MG63 (cell line): ENCODE measurements at places on chromosomes 11 and 22. TPM values are rescaled to one million over a fixed set of nuclear protein-coding genes. Genes with fewer than 3 reads are reported as not detected.

GRCh38 chr22:24338726-24339451, 68.3 kb downstream of the SPECC1L start:
- no peak for DNase-seq

DNA sequence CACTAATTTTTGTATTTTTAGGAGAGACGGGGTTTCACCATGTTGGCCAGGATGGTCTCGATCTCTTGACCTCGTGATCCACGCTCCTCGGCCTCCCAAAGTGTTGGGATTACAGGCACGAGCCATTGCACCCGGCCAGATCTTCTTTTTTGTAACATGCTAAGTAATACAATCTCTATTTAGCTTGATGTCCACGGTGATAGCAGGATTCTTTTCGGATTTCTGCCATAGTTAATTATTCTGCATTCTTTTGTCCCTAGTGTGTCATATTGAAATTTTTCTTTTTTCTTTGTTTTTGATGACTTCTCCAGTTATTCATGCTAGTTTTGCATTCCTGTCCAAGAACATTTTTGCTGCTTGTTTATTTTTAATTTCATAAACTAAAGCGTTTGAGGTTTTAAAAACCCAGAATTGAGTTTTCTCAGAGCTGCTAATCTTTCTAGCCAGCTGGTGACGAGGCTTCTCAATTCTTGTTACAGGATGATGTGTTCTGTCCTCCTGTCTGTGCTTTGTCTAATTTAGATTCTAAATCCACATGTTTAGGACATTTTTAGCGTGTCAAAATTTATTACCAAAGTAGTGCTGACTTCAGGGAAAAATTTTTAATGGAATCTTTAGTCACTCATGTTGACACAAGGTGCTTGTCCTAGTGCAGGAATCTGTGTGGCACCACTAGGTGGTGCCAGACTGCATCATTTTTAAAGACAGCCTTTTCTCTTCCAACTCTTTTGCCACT, 21.8 kb downstream of the NF2 start:
- DNase-seq, result peak; percentile 60

OR52N4 gene
- total RNA-seq, result not detected in 2 replicates

- DNase-seq, result no peak
Observed at GRCh38 chr22:26822313-26822712, 164.9 kb downstream of the MIAT start.

DNA sequence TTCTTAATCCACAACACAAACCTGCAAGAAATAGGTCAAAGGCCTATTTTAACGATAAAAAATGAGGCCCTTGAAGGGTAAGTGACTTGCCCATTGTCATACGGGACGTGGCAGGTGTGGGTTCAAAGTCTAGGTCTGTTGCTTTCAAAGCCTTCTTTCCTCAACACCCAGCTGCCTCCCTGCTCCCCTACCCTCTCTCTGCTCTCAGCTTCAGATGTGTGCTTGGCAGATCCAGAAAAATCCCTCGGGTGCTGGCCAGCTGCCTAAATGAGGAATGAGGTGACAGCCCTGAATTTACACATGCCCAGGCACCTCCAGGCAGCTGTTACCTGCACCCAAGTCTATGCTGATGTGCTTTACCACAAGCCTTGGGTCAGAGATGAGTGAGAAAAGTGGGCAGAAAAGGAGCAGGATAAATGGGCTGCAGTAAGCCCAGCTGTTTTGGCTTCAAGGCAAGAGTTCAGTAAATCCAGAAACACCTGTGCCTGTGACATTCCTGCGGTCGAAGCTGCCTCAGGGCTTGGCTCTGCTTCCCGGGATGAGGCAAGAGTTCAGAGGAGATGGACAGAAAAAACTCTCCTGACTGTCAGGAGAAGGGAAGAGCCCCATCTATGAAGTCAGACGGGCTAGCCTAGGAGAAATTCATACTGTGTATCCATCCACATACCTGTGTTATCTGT, 49.9 kb upstream of the LDLRAD3 start:
- peak; percentile 8 for DNase-seq

GRCh38 chr11:17514476-17514875, 29.7 kb downstream of the USH1C start:
- no peak for DNase-seq

DNA sequence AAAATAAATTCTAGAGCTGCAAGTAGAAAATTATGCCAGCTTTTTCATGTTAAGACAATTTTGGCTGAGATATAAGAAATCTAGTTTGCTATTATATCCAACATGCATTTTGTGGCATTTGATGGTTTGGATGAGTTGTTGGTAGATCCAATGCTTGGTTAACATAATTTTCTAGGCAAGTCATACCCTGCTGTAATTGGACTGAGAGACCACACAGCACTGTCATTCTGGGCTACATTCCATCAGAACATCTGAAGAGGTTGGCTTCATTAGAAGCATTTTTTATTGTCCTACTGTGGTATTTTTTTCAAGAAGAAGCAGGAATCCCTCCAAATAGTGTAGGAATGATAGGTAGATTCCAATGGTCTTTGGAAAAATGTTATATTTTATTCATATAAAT, 561.0 kb downstream of the LUZP2 start:
- no peak for DNase-seq

DNA sequence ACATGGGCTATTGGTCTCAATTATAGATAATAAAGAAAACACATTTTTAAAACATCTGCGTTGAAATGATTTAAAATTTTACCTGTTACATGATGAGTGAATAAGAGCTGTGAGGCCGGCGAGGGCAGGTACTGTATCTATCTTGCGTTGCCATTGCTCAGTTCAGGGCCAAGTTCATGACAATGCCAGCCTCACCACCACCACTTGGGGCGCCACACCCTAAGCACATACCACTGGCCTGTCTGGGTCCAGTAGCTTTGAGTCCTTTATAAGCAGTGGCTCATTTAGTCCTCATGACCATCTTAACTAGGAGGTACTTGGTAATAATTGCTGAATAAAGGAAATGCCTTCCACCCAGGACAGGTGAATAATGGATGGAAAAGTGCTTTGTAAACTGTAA, 14.5 kb upstream of the MB start:
- peak; percentile 61 for DNase-seq

- DNase-seq, result peak; percentile 36
Observed at GRCh38 chr11:4181782-4182721, 87.5 kb downstream of the RRM1 start.

GRCh38 chr11:27200779-27201453, 160.3 kb downstream of the BBOX1 start:
- DNase-seq, result no peak

ART1 gene
- total RNA-seq, result not detected in 2 replicates

YAP1 gene
- 19.3 and 28.6 TPM in 2 replicates for total RNA-seq

DNA sequence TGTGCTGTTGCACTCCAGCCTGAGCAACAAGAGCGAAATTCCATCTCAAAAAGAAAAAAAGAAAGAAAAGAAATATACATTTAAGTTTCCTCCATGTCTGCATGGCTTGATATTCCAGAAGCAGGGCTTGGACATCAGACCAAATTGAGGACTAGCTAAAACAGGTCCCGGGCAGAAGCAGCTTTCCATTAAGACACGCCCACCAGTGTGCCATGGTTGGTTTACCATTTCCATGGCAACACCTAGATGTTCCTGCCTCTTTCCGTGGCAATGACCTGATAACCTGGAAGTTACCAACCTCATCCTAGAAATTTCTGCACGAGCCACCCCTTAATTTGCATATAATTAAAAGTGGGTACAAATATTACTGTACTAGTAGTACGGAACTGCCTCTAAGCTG, 111.3 kb downstream of the NAT10 start:
- no peak for DNase-seq

DNA sequence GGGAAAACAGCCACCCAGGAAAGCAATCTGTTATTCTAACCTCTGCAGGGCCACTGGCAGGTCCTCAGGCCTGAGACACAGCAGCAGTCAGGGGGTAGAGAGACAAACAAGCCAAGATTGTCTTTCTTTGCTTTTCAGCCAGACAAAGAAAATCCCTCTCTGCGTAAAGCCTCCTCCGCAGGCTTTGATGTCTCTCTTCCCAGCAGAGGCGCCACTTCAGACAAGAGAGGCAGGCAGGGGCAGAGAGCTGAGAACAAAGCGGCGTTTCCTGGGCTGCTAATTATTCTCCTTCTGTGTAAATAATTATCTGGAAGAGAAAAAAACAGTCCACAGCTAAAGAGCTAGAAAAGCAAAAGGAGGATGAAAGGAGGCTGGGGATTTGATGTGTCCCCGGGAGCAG, 102.7 kb upstream of the SEZ6L start:
- no peak for DNase-seq

OR8D2 gene
- not detected in 2 replicates for total RNA-seq

GRCh38 chr11:112599856-112600533, 339.3 kb upstream of the PLET1 start:
- no peak for DNase-seq

DNA sequence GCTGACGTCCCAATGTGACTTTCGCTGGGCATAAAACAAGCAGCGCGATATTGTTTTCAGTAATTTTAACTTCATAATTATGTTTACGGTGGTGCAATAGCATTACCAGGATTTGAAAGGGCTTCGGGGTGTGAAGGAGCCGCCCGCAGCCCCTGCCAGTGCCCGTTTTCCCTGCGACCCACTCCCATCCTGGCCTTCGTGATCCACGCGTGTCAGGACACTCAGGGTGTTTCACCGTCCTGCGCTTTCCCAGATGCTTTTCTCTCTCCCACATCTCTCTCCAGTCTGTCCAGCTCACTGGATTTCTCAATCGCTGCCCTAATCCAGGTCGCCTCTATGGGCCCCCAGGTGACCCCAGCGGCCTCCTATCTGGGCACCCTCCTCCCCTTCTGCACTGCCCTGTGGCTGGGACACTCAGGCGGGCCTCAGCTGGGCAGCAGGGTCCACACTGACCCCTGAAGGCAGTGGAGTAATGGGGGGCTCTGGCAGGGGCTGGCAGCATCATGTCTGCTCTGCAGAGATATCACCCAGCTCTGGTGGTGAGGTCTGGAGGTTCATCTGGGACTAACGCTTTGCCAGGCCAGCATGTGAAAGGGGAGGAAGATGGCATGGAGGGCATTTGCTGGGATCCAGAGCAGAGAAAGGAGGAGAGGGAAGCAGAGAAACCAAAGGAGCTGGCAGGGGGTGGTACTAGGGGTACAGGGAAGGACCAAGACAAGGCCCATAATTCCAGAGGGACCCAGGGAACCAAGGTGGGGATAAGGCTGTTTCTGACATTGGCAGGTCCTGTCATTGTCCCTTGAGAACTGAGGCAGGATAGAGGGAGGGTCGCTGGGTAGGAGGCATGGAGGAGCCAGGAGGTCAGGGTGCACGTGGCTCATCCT, 622.8 kb downstream of the BRD1 start:
- DNase-seq, result no peak

CD81 gene
- 141 and 182 TPM in 2 replicates for total RNA-seq

DNA sequence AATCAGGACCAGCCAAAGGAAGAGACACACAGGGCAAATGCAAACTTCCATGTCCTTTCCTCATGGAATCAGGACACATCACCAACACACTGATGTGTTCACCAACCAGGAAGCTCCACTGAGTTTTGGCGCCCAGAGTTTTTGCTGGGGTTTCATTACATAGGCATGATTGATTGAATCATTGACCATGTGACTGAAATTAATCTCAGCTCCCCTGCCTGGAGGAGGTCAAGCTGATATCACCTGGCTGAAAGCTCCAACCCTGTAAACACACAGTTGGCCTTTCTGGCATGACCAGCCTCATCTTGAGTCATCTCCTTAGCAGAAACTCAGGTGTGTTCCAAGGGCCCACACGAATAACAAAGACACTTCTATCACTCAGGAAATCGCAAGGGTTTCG, 133.2 kb downstream of the TRIM29 start:
- no peak for DNase-seq

DNA sequence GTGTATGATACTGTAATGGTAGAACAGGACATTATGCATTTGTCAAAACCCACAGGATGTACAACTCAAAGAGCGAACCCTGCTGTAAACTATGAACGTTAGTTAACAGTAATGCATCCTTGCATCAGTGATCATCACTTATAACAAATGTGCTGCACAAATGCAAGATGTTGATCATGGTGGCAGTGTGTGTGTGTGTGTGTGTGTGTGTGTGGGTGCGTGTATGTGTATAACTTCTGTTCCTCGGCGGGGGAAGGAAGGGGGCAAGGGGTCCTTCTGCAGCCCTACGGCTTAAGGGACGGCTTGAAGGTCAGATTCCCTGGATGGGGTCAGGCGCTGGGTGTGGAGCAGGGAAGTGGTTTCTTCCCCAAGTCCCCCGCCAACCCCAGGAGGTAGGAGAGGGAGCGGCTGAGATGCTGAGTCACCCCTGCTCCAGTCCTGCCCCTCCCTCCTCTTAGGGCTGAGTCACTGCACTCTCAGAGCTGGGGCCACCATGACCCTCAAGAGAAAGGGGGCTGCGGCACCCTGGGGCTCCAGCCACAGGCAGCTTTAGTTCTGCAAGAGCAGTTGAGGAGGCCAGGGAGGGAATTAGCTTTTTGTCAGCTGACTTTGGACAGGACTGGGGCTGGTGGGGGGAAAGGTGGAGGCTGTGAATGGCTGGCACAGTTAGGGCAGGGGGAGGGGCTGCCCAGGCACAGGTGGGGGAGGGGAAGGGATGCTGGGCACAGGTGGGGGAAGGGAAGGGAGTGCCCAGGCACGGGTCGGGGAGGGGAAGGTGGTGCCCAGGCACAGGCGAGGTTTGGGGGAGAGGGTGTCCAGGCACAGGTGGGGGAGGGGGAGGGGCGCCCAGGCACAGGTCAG, 8.8 kb upstream of the CTSD start:
- DNase-seq, result peak; percentile 93

DNA sequence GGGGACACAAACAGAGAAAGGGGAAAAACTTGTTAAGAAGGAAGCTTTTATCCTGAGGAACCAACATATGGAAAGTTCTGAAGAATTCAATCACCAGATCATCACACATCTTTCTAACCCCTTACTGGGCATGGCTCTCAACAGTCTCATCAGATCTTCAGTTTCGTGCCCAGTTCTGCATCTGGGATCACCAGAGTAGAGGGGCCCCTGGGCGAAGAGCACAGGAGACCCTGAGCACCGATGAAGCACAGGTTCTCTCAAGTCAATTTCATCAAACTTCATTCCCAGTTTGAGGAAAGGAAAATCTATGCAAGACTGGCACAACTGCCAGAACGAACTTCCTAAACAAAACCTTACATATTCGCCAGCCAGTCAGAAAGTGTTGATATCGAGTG, 8.5 kb upstream of the PYGM start:
- no peak for DNase-seq
